RPMI7951 (cell line): ENCODE measurements at places on chromosomes 2 and 18. TPM values are rescaled to one million over a fixed set of nuclear protein-coding genes. Genes with fewer than 3 reads are reported as not detected.

GRCh38 chr18:25275412-25276001 lies 76.5 kb downstream of the ZNF521 start:
- no peak for DNase-seq

GAREM1 gene
- 0.29 and 0.60 TPM in 2 replicates for total RNA-seq

GRCh38 chr2:159938395-159938794 lies 124.0 kb downstream of the PLA2R1 start:
- DNase-seq = no peak

DNA sequence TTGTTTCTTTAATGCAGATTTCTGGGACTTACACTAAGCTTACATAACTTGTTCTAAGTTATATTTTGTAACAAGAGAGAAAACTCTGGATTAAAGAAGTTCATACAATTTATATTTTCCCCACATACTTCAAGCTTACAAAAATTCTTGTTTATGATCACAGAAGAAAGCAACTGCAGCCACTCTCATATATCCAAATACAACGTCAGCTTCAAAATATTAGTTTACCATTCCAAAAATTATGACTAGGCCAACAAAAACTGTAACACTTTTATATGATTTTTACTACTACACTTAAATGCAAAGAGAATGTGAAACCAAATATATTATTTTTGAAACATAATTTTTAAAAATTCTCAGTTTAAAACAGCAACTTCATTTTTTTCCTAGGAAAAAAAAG lies 30.9 kb downstream of the LPIN2 start:
- no peak for DNase-seq

SPDYA gene
- 0.20 and 0.60 TPM in 2 replicates for total RNA-seq

- DNase-seq = no peak
These were observed 89.1 kb downstream of the AKAIN1 start for GRCh38 chr18:5107988-5108387.

- peak; percentile 3 for DNase-seq
These were observed 132.6 kb downstream of the VWC2L start for GRCh38 chr2:214543386-214543955.

MOGAT1 gene
- 0.24 and 0.29 TPM in 2 replicates for total RNA-seq

RAPGEF4 gene
- total RNA-seq = 2.1 and 2.4 TPM in 2 replicates

DNA sequence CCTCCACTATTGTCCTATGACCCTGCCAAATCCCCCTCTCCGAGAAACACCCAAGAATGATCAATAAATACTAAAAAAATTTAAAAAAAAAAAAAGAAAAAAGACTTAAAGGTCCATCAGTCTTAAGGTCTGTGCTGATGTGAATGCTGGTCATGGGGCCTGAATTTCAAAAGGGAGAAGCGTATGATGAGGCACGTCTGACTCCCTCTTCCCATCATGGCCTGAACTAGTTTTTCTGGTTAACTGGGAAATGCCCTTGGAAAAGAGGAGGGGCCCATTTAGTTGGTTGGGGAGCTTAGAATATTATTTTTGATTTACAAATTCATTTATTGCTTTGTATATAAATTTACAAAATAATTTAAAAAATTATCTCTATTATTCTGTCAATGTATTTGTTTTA lies 291.0 kb upstream of the CDH19 start:
- no peak for DNase-seq

SLC4A3 gene
- 2.8 and 3.0 TPM in 2 replicates for total RNA-seq

DNA sequence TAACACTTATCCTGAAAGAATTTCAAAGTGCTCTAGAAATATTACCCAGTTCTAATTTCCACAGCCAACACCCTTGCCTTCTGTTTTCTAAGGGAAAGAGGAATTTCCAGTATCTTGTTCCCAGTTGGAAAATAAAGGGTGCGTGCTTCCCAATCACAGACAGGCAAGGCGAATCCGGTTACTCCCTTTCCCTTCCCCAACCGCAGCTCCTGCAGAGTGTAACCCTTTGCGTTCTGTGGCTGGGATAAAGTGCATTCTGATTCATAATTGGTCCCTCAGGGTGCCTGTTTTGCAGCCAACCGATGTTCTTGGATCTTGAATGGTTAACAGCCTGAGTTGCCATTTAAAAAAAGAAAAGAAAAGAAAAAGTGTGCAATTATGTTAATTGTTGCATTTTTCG lies 40.6 kb upstream of the PGAP1 start:
- DNase-seq = peak; percentile 87

KCNG2 gene
- total RNA-seq = not detected in 2 replicates

- no peak for DNase-seq
These were observed 885.2 kb downstream of the DCDC2C start for GRCh38 chr2:4588606-4589005.

DNA sequence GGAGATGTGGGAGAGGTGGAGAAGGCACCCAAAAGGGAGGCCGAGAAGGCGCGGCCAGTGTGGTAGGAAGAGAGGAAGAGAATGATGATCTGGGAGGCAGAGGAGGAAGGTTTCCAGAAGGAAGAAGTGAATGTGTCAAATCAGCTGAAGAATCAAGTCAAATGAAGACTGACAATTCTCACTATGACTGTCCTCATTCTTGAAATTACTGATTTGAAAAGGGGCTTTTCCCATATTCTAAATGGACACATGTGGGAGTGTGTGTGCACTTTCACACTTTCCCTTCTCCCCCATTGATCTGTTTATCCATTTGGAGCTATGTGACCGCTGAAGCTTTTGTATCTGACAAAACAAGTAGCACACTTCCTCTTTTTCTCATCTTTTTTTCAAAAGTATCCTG lies 6.1 kb downstream of the AFF3 start:
- no peak for DNase-seq

HJURP gene
- 115 TPM in 2 replicates for total RNA-seq

RUFY4 gene
- not detected in 2 replicates for total RNA-seq

PID1 gene
- total RNA-seq = 15.9 and 23.8 TPM in 2 replicates

SRD5A2 gene
- total RNA-seq = not detected in 2 replicates

DNA sequence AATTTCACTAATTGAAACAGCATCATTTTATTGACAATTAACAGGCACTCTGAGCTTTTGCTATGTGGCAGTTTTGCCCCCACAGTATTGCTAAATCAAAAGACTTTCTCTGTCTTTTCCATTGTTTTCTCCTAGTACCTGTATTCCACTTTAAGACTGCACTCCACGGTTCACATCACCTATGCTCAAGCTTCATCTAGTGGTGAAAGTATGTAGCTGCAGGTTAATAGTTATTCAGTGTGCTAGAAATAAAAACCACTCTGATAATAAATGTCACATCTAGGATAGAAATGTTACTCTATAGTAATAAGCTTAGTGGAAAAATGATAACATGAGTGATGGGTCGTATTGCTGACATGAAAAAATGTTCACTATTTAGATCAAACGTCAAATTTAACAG lies 24.6 kb downstream of the ARL6IP6 start:
- no peak for DNase-seq

DNA sequence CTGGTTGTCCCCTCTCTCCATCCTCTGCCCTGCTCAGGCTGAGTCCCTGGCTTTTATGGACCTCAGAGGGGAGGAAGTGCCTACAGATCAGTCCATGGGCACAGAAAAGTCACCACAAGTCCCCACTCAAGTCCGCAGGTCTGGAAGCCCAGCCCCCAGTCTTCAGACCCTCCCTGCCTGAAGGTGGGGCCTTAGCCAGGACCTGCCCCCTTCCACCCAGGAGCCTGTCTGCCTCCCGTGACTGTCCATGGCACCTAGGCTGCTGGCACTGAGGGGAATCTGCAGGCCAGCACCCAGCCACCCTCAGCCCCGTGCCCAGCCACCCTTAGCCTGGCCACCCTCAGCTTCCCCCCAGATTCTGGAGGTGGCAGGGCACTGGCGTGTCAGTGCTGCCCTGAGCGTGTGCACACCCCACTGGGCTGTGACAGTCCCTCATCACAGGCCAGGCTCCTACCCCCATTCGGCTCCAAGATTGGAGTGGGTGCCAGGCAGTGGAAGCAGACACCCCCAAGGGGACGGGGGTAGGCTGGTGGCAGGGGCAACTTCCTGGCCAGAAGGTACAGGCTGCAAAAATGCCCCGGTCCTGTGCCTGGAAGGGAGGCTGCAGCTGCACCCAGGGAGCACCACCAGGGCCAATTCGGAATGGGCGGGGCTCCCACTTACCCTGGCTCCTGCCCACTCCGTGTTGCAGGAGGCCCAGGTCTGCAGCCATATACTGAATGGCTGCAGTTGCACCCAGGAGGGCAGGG lies 154.7 kb upstream of the RMP24 start:
- no peak for DNase-seq

CTNNA2 gene
- not detected in 2 replicates for total RNA-seq

DNA sequence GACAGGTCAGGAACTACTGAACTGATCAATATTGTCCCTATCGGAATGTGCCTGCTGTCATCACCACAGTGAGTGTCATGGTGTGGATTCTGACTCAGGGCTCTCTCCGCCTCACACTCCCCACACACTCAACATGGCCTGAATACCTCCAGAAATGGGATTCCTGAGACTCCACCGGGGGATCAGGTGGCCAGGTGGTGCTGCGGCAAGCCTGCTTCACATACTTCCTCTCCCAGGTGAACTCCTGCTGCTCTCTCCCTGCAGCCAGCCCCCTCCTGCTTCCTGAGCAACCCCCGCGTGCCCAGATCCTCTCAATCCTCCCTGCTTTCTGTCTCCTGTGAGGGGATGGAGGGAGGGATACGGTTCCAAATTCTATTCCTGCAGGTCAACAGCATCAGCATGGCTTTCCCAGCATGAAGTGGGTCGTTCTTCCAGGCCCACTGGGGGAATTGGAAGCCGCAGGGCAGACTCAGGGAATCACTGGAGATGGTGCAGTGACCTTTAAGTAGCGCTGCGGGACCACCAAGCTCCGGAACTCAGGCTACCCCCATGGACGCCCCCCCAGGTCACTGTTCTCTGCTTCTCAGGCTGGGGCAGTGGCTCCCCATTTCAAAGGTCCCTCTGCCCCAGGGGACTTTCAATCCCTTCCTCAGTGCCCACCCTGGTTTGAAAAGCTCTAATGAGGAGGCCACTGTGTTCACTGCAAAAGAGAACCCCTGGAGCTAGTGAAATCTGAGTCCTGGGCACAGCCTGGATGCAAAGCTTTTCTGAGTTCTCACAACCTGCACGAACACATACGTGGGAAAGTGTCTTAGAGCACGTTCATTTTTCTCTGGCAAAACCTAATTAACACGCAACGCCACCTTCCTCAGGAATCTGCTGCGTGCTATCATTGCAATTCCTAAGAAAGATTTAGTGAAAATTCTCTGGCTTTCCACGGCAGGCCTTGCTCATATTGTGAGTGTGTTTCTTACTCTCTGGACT lies 168.4 kb downstream of the ZFP36L2 start:
- DNase-seq = no peak

- DNase-seq = no peak
These were observed 58.5 kb upstream of the SLC16A14 start for GRCh38 chr2:230127195-230127594.

DNA sequence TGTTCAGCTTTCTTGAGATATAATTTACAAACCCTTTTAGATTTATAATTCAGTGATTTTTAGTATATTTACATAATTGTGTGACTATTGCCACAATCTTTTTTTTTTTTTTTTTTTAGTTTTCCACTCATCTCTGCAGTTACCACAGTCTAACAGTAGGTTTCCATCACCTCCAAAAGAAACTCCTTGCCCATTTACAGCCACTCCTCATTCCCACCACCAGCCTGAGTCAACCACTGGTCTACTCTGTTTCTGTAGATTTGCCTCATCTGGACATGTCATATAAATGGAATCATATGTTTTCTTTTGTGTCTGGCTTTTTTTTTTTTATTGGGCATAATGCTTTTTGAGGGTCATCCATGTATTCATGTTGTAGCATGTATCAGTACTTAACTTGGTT lies 16.1 kb downstream of the MTX2 start:
- peak; percentile 49 for DNase-seq

DNA sequence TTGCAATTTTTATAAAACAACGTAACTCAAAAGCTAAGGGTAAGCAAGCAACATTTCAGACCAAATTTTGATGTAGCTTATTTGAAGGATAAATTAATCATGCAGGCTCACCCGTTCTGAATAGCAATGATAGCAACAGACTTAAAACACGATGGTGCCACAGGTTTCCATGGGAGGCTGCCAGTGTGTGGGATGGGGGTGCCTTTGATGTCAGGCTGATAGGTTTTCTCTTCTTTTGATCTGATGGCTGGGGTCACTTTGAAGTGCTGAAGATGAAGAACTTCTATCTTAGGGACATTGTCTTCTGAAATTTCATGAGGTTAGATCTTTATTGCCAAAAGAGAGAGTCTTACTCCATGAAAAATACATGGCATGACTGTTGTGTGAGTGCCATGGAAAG lies 206.8 kb downstream of the LPIN1 start:
- no peak for DNase-seq

DNA sequence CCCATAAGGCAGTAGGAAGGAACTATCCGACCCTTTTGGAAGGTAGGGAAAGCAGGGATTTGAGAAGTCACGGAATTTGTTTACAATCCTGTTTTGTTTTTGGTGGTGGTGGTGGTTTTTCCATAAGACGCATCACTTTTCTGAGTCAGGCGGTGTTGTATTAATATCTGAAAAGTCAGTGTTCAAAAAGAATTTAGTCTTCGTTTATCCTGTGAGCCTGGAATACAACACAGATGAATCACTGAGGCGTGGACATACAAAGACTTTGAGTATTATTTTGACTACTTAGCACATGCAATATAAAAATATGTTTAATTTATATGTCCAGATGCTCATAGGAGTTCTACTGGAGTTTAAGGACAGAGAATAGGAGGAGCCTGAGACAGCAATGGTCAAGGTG lies 785 bp downstream of the ZNF892 start:
- DNase-seq = no peak

DNA sequence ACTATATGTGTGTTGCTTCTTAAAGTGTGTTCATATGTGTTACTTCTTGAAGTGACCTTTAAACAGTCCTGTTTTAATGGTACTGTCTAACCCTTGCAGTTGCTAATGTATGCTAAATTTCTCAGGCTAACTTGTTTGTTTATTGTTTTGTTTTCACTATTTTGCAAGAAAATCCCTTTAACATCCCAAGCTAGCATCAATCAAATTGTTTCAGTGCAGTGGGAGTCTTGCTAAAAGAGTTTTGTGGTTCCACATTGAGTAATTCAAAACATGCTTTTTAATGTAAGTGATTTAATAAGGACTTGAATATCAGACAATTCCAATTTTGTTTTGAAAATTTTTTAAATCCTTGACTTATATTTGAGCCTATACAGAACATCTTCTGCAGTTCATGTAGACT lies 3.6 kb downstream of the SH3RF3 start:
- DNase-seq = no peak

- DNase-seq = peak; percentile 29
These were observed 80.5 kb upstream of the ABCA12 start for GRCh38 chr2:215218587-215219577.

DIPK1C gene
- not detected in 2 replicates for total RNA-seq

PRKAG3 gene
- total RNA-seq = not detected in 2 replicates

DNA sequence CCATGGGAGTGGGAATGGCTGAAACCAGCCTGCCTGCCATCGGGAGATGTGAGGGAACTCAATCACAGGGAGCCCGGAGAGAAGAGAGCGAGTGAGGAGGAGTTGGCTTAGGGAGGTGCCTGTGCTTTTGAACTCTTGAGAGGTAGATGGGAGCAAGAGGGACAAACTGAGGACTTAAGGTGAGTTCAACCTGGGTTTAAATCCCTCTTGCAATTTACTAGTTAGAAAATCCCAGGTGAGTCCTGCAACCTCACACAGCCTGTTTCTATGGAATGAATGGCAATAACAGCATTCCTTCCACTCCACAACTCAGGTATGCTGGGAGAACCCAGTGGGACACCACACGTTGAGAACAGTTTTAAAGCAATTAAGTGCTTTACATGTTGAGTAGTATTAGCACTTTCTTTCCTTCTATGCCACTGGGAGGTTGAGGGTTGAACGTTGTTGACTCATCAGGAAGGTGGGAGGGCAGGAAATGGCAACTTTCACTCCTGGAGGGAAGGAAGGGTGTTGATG lies 57.3 kb downstream of the VIT start:
- DNase-seq = peak; percentile 27

- peak; percentile 74 for DNase-seq
These were observed 22.4 kb upstream of the TOGARAM2 start for GRCh38 chr2:28958689-28959088.
